GM23338 (cell line): ENCODE measurements at places on chromosomes 16 and 17. TPM values are rescaled to one million over a fixed set of nuclear protein-coding genes. Genes with fewer than 3 reads are reported as not detected.

- no peak for DNase-seq
Observed at GRCh38 chr17:44904001-44904984, 5.0 kb upstream of the EFTUD2 start.

GRCh38 chr17:44079877-44080821, 9.6 kb downstream of the G6PC3 start:
- DNase-seq: no peak

GRCh38 chr17:48577330-48577945, 712 bp downstream of the HOXB4 start:
- no peak for DNase-seq

GRCh38 chr16:81214745-81215166, 23.7 kb upstream of the BCO1 start:
- peak; percentile 77 for DNase-seq

GRCh38 chr16:77373726-77374125, 61.1 kb downstream of the ADAMTS18 start:
- DNase-seq: no peak

- DNase-seq: no peak
Observed at GRCh38 chr16:74723256-74723655, 22.6 kb upstream of the MLKL start.

- DNase-seq: no peak
Observed at GRCh38 chr17:77735566-77736198, 222.8 kb upstream of the TNRC6C start.

- peak; percentile 53 for DNase-seq
Observed at GRCh38 chr17:4945176-4945943, 3.0 kb downstream of the PFN1 start.

DNA sequence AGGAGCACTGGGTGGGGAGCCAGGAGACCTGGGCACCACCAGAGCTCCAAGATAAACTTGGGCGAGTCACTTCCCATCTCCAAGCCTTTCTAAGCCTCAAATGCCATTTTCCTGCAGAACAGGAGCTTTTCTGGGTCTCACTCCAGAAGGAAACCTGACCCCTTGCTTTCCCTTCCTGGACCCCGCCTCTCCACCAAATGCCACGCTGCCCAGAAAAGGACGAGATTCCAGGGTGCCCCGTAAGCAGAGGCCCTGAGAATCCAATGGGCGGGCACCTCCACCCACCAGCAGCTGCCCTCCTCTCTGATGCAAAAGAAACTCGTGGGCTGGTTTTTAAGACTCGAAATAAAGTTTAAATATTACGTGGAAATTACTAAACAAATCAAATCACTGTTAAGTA, 31.3 kb downstream of the ZNF423 start:
- peak; percentile 48 for DNase-seq

- DNase-seq: no peak
Observed at GRCh38 chr17:54927525-54927924, 26.9 kb downstream of the TOM1L1 start.

DNA sequence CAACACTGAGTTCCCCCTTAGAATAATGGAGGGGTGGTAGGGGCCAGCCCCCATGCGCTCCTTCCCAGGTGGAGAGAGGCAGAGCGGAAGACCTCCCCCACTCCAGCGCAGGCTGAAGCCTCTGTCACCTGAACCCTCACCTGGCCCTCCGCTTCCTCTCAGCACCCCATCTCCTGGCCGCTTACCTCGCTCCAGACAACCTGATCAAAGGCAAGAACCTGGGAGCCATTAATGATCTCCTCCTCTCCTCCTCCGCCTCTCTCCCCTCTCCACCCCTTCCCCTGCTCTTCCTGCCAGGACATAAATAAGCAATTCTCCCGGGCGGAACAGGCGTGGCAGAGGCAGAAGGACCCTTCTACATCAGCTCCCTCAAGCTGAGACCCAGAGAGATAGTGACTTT, 110.2 kb upstream of the LHX1 start:
- DNase-seq: peak; percentile 51

- DNase-seq: no peak
Observed at GRCh38 chr17:351875-352420, 659 bp downstream of the RPH3AL start.

GRCh38 chr17:31740611-31741082, 118.4 kb downstream of the COPRS start:
- no peak for DNase-seq

- no peak for DNase-seq
Observed at GRCh38 chr17:47830396-47831002, 842 bp downstream of the MRPL10 start.

DNA sequence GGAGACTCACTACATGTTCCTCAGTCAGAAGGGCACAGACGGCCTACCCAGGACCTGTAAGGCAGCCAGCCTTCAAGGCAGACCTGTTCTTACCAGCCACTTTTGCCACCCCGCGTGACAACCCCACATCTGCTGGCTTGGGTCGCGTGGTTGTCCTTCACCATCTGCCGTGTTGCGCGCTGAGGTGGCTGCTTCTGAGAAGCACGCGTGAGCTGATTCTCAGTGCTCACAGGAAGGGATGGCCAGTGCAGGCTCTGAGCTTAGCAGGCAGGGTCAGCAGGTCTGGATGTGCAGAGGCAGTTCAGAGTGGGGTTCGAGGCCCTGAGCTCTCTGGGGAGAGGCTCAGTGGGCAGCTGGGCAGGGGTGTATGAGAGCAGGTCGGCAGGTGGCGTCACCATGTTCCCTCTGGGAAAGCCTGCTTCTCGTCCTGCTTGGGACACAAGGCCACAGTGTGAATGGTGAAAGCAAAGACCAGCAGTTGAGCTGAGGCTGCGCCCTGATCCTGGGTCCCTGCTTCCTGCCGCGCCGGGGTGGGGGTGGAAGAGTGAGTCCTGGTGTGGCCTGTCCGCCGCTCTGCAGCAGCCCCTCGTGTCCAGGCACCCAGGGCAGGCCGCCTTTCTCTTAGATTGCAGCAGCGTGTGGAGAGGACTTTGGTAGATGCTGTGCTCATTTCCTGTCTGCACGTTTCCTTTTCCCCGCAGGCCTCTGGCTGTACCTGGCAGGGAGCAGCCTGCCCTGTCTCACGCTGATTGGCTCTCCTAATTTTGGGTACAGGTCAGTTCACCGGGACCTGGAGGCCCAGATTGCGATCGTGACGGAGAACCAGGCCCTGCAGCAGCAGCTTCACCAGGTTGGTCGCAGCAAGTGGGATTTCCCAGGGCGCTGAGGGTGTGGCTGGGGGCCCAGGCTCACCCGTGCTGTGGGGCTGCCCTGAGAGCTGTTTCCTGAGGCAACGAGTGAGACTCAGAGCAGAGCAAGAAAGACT, 36.0 kb downstream of the PGS1 start:
- DNase-seq: no peak

GRCh38 chr17:16496820-16497489, 5.0 kb upstream of the LRRC75A start:
- peak; percentile 42 for DNase-seq

DNA sequence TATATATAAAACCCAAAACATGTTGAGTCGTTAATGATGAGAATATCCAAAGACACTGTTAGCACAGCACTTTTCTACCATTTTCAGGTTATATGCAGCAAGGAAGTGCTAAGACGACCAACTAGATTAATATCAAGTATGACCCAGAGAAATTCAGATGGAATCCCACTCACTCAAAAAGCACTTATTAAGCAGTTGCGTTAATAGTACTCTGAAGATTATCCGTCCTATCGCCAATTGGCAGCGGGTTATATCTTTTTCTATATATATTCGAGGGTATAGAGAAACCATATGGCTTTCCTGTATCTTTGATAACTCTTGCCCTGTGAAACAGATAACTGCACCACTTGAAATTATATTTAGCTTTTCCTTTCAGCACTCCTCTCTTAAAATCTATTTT, 1.1 kb downstream of the CRLF3 start:
- no peak for DNase-seq

GRCh38 chr17:33234930-33235685, 58.0 kb downstream of the ASIC2 start:
- no peak for DNase-seq

DNA sequence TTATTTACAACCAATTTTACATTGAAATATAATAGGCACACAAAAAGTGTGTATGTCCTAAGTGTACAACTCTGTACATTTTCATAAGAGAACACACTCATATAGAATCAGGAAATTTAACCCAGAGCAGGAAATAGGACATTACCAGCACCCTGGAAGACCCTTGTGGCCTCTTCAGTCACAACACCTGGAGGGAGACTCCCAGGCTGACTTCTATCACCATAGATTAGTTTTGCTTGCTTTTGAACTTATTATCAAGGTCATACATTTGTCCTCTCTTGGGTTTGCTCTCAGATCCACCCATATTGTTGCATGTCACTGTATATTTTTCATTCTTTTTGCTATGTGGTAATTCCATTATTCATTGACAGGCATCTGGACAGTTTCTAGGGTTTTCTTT, 5.8 kb downstream of the RIPOR1 start:
- no peak for DNase-seq

DNA sequence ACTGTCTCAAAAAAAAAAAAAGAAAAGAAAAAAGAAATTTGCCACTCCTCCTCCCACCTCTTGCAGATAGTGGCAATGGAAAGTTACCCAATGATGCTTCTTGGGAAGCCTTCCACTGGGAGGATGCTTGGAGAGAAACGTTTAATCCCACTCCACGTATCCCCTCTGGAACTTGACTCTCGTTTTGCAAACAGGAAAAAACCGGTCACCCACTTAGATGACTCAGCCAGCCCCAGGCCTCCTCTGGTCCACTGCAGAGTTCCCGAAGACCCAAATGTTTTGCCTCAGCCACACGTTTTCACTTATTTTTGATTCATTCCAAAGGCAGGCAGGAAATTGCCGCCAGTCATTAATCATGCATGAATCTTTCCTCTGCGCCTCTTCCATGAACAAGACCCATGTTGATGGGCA, 9.3 kb upstream of the TNFRSF17 start:
- no peak for DNase-seq

GRCh38 chr17:64171041-64171440, 41.1 kb upstream of the ERN1 start:
- DNase-seq: no peak

GRCh38 chr17:32596628-32597027, 109.8 kb downstream of the CDK5R1 start:
- no peak for DNase-seq

DNA sequence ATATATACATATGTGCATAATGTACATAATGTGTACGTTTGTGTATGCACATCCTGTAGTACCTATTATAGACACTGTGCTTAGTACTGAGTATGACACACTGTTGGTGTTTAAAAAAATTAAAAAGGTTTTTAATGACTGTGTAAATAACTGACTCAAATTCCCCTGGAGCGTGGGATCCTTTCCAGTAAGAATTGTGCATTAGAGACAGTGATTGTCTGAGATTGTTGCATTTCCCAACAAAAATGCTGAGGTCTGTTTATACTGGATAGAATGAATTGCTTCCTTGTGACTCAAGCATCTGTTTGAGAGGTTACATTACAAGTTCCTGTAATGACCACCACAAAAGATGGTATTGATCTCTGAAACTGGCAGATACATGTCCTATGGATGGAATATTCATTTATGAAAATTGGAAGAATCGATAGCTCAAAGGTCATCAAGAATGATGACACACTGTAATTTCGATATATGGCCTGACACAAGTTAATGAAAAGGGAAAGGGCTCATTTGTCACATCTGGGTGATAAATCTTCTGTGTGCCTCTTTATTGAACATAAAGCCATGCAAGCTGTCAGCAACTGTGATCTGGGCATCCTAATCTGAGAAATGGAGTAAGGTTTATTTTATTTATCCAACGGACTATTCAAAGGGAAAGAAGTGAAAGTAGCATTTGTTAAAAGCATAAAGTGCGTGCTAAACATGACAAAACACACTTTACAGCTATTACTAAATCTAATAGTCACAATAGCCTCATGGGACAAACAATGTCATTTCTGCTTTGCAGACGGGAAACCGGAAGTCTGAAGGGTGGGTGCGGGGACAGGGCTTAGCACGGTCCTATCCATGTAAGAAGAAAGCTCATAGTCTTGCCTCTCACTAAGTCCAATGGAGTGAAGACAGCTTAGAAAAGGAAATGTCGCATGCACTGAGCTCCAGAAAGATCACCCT, 228.8 kb downstream of the CDH11 start:
- DNase-seq: no peak

GRCh38 chr17:45993962-45994627, 5.0 kb upstream of the STH start:
- DNase-seq: no peak

DNA sequence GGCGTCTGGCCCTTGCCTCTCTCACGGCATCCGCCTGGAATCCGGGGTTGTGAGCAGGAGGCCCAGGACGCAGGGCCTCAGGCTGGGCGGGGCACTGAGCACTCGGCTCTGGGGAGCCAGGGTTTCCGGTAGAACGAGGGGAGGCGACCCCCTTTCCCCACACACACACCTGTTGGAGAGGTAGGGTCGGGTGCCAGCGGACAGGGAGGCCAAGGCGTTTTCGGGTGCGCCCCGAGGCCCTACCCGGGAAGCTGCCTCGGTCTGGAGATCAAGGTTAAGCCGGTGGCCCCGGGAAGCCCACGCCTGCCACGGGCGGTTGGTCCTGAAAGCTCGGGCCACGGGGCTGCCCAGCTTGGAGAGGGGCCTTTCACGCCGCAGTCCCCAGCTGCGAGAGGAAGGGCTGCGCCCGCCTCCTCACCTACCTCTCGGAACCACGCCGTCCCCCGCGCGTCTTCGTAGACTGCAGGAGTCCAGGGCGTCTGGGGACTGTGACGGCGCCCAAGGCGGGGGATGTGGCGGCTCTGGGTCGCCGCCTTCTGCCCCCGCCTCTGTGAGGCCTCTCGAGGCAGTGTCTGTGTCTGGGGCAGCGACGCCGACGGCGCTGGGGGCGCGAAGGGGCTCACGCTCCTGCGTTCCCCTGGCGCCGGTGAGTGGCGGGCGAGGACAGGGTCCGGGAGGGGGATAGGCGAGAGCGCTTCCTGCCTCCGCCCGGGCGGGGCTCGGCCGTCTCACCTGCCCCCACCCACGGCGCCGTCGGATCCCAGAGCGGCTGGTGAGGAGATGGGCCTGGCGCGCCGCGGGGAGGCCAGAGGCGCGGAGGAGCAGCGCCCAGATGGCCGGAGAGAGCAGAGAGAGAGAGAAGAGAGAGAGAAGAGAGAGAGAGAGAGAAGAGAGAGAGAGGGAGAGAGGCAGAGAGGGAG, 20.3 kb upstream of the HOXB9 start:
- peak; percentile 68 for DNase-seq

DNA sequence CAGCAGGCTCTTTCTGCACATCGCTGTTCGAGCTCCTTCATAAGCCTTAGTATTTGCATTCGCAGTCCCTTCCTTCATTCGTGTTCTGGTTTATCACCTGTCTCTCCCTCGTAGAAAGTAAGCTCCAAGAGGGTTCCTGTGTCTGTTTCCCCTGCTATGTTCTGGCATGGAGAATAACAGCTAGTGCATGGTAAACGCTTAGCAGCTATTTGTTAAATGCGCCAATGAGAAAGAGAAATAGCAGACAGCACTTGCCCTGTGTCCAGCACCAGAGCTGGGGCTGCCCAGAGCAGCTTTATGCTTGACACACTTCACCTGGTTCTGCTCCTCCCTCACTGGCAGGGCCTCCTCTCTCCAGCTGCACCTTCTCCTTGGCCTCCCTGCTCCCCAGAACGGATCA, 5.5 kb downstream of the ZNF688 start:
- DNase-seq: no peak

GRCh38 chr16:68074850-68075555, 10.2 kb upstream of the NFATC3 start:
- DNase-seq: no peak

The CLEC18C gene
- total RNA-seq: not detected in 2 replicates

The RNF157 gene
- 11.7 and 13.8 TPM in 2 replicates for total RNA-seq

The FTSJ3 gene
- 48.4 and 61.5 TPM in 2 replicates for total RNA-seq

The TMEM238L gene
- total RNA-seq: not detected in 2 replicates

The CHRNE gene
- total RNA-seq: 0.23 and 1.2 TPM in 2 replicates

The GDPD1 gene
- 6.8 and 8.1 TPM in 2 replicates for total RNA-seq

The PDPR gene
- total RNA-seq: 35.7 and 38.2 TPM in 2 replicates

The SLC43A2 gene
- 7.1 and 9.8 TPM in 2 replicates for total RNA-seq

The ATXN7L3 gene
- 79.3 and 95.0 TPM in 2 replicates for total RNA-seq

The P2RX1 gene
- total RNA-seq: 0.19 and 2.2 TPM in 2 replicates

The DYNLL2 gene
- total RNA-seq: 29.0 and 30.0 TPM in 2 replicates

The CEP295NL gene
- total RNA-seq: 0.62 and 0.69 TPM in 2 replicates
